H1 (cell line): ENCODE measurements at places on chromosomes 2 and 18.

DNA sequence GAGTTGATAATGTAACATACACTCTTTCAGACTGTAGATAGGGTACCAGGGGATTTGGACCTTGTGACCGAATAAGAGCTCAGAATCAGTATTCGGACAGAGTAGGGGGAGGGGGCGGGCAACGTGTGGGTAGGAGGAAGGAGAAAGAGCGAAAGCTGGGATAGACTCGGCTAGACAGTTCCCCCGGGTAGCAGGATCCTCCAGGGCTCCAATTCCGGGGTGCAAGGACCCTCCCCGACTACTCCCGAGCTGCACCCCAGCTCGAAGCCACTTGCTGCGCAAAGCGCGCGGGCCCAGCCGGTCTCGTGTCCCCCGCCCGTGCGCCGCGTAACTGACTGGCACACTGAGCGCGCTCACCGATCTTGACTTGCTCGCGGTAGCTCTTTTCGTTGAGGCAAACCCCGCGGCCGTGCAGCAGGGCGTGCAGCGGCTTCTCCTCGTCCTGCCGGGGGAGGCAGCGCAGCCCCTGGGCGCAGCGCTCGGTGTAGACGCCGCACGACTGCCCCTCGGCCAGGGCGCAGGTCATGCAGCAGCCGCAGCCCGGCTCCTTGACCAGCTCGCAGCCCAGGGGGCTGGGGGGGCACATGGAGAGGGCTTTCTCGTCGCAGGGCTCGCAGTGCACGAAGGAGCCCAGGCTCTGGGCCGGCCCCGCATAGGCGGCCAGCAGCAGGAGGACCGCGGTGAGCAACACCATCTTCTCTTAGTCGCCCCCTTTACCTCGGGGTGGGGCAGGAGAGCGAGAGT lies 1.1 kb downstream of the IGFBP5 start:
- H3K4me3 ChIP-seq: peak overlapping the region; percentile 71
- H3K27ac ChIP-seq: no peak overlapping the region
- no peak for DNase-seq
- H3K36me3 ChIP-seq: no peaks in the 10 kb centered on the region
- peaks cover 9% of the 10 kb centered on the region for H3K4me1 ChIP-seq

DNA sequence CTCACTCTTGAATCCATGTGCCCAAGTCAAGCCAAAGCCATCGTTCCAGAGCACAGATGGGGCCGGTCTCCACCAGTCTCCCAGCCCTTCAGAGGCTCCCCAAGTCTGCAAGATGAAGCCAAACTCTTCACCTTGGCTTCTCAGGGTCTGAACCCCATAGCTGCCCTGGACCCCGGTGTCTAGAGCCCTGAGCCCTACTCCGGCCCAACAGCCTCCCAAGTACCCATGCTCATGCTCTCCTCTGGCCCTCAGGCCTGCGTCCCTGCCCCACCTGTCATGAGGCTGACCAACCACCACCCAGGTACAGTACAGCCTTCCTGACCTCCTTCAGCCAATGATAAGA lies 46.0 kb downstream of the ZNF516 start:
- no peak overlapping the region for H3K27ac ChIP-seq
- DNase-seq: no peak
- peaks cover 8% of the 10 kb centered on the region for H3K4me1 ChIP-seq
- no peaks in the 10 kb centered on the region for H3K36me3 ChIP-seq

- H3K4me1 ChIP-seq: peaks cover 10% of the 10 kb centered on the region
Observed at GRCh38 chr18:77255426-77256105, 5.9 kb downstream of the GALR1 start.

GRCh38 chr18:5759194-5759593 lies 136.1 kb downstream of the TMEM200C start:
- H3K27me3 ChIP-seq: no peaks in the 10 kb centered on the region
- no peak for DNase-seq
- peaks cover 1% of the 10 kb centered on the region; the same call in 1 of the 2 replicates for H3K4me1 ChIP-seq
- H3K36me3 ChIP-seq: no peaks in the 10 kb centered on the region

DNA sequence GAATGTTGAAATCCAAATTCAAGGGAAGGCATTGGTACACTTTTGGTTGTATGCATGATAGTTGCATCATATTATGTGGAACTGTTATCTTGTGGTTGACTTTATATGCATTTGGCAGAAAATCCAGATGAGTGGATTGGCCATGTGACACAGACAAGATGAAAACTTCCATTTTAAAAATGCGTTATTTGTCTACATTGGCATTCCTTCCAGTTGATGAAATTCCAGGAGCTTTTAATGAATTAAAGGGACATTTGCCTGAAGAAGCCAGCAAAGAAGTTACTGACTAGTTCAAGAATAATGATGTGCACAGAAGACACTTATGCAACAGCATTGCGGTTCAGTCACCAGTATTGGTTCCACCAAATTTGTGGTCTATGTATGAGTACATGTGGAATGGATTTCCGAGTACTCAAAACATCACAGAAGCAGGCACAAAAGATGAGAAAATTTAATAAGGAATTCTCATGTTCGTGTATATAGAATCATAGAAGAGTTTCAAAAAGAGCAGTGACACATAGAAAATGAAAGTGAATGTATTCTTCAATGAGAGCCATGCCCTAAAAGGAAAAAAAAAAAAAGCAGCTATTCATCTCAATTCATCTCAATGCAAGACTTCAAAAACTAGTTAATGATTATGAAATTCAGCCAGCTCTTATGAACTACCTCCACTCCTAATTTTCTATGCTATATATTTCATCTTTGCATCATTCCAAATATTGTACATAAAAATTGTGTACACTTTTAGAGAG lies 232.1 kb downstream of the RBM43 start:
- DNase-seq: no peak
- H3K4me3 ChIP-seq: no peak overlapping the region
- H3K27ac ChIP-seq: no peak overlapping the region
- no peaks in the 10 kb centered on the region for H3K4me1 ChIP-seq

GRCh38 chr2:238872628-238873380 lies 24.9 kb downstream of the TWIST2 start:
- H3K4me3 ChIP-seq: no peak overlapping the region
- H3K27ac ChIP-seq: no peak overlapping the region
- no peaks in the 10 kb centered on the region for H3K4me1 ChIP-seq
- no peak for DNase-seq
- H3K36me3 ChIP-seq: no peaks in the 10 kb centered on the region

DNA sequence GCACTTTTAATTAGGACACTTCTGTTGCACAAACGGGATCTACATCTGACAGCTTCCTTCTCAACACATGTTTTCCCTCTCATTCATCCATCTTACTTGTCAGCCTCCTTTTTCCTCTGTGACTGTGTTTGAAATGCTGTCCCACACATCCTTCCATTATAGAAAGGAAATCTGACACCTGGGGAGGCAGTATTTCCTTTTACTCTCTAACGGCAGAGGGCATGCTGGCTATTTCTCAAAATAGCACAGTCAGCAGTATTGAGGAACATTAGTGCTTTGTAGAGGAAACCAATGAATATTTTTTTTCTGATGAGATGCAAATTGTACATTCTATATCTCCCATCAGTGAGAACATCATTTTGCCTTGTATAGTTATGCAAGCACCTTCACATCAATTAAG lies 668.7 kb downstream of the SLC4A3 start:
- no peaks in the 10 kb centered on the region for H3K4me1 ChIP-seq
- H3K4me3 ChIP-seq: no peak overlapping the region
- H3K27ac ChIP-seq: no peak overlapping the region

GRCh38 chr2:131104487-131105155 lies 515 bp upstream of the PLEKHB2 start:
- DNase-seq: no peak
- peak overlapping the region; percentile 58 for H3K4me3 ChIP-seq
- H3K27ac ChIP-seq: no peak overlapping the region
- H3K4me1 ChIP-seq: peaks cover 11% of the 10 kb centered on the region; the same call in 1 of the 2 replicates
- H3K27me3 ChIP-seq: no peaks in the 10 kb centered on the region
- H3K36me3 ChIP-seq: peaks cover 3% of the 10 kb centered on the region; the same call in 1 of the 2 replicates

DNA sequence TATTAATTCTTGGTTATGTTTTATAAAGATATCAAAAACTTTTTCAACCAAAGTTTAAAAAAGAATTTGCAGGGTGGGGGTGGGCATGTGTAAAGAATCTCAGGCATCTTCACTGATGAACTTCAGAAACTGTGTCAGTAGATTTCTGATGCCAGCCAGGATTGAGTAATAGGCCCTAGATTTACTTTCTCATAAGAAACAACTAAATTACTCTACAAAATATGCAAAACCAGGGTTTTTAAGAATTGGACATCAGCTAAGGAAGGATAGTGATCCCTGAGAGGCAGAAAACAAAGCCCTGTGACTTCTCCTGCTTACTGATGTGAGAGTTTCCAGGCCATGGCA lies 11.9 kb upstream of the IL1R1 start:
- H3K4me1 ChIP-seq: no peaks in the 10 kb centered on the region
- DNase-seq: no peak
- H3K27ac ChIP-seq: no peak overlapping the region
- no peaks in the 10 kb centered on the region for H3K36me3 ChIP-seq
- no peak overlapping the region for H3K4me3 ChIP-seq

- DNase-seq: no peak
- H3K36me3 ChIP-seq: no peaks in the 10 kb centered on the region
- no peaks in the 10 kb centered on the region for H3K4me1 ChIP-seq
- H3K27ac ChIP-seq: no peak overlapping the region
- H3K4me3 ChIP-seq: no peak overlapping the region
- H3K27me3 ChIP-seq: no peaks in the 10 kb centered on the region; the same call in 1 of the 2 replicates
Observed at GRCh38 chr2:83899271-83899670, 559.8 kb downstream of the SUCLG1 start.

DNA sequence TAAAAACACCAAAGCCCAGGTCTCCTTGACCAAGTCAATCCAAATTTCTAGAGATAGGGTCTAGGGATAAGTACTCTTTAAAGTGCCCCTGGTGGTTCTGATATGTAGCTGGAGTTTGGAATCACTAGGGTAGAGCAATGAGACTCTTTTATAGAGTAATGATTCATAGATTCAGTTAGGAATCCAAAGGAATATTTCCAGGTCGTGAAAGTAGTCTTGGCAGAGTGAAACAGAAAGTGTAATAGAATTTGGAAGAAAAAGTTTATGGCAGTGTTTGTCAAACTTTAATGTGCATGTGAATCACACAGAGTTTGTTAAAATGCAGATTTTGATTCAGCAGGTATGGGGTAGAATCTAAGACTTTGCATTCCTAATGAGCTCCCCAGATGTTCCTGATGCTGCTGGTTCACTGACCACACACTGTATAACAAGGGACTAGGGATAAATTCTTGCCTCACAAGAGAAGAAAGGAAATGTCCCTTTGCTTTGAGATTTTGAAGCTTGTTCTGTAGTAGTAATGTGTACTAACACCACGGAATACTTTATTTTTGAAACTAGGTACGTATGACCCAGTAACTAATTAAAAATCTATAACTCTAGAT lies 1.8 kb downstream of the UPP2 start:
- H3K4me1 ChIP-seq: no peaks in the 10 kb centered on the region
- H3K4me3 ChIP-seq: no peak overlapping the region
- no peak overlapping the region for H3K27ac ChIP-seq
- no peaks in the 10 kb centered on the region for H3K27me3 ChIP-seq
- DNase-seq: no peak

GRCh38 chr2:217216982-217217381 lies 357.1 kb upstream of the TNP1 start:
- no peak overlapping the region for H3K27ac ChIP-seq
- DNase-seq: no peak
- no peaks in the 10 kb centered on the region for H3K36me3 ChIP-seq
- H3K4me1 ChIP-seq: no peaks in the 10 kb centered on the region
- H3K4me3 ChIP-seq: no peak overlapping the region

- H3K27me3 ChIP-seq: no peaks in the 10 kb centered on the region
- no peaks in the 10 kb centered on the region for H3K4me1 ChIP-seq
- no peak for DNase-seq
- no peak overlapping the region for H3K27ac ChIP-seq
- H3K4me3 ChIP-seq: no peak overlapping the region
Observed at GRCh38 chr18:29063346-29063745, 886.4 kb upstream of the CDH2 start.

DNA sequence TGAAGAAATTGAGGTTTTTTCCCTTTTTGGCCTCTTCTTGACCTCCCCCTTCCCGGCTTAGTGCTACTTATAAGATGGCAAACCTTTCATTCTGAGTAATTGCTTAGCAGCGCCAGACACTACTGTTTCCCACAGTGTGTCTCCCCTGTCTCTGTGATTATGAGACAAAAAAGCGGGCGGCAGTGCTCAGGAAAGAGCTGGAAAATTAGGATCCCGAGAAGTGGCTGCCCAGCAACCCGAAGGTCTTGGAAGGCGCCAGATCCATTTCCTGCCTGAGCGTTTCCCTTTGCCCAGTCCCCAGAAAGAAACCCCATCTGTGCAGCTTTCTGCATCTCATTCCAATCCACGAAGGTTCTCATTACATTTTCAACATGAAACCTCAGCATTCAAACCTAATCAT lies 191.9 kb upstream of the APCDD1 start:
- no peaks in the 10 kb centered on the region for H3K27me3 ChIP-seq
- H3K4me1 ChIP-seq: no peaks in the 10 kb centered on the region
- DNase-seq: no peak
- no peak overlapping the region for H3K4me3 ChIP-seq
- H3K36me3 ChIP-seq: no peaks in the 10 kb centered on the region

DNA sequence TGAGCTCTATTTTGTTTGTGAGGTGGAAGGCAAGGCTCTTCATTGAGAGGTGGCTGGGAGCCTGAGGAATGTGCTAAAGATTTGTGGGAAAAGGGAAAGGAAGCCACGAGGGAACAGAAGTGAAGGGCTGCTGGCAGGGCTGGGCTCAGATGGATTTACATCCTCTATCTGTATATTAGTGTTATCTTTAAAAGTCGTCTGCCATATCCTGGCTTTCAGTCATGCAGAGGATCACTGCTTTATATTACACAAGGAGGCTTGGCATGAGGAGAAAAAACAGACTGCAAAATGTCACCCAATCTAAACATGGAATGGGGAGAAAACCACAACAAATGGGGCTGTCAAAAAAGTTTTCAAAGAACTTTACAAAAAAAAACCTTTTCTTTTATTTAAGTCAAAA lies 434.4 kb downstream of the HRH4 start:
- no peak overlapping the region for H3K4me3 ChIP-seq
- DNase-seq: no peak
- H3K27ac ChIP-seq: no peak overlapping the region
- H3K4me1 ChIP-seq: no peaks in the 10 kb centered on the region

DNA sequence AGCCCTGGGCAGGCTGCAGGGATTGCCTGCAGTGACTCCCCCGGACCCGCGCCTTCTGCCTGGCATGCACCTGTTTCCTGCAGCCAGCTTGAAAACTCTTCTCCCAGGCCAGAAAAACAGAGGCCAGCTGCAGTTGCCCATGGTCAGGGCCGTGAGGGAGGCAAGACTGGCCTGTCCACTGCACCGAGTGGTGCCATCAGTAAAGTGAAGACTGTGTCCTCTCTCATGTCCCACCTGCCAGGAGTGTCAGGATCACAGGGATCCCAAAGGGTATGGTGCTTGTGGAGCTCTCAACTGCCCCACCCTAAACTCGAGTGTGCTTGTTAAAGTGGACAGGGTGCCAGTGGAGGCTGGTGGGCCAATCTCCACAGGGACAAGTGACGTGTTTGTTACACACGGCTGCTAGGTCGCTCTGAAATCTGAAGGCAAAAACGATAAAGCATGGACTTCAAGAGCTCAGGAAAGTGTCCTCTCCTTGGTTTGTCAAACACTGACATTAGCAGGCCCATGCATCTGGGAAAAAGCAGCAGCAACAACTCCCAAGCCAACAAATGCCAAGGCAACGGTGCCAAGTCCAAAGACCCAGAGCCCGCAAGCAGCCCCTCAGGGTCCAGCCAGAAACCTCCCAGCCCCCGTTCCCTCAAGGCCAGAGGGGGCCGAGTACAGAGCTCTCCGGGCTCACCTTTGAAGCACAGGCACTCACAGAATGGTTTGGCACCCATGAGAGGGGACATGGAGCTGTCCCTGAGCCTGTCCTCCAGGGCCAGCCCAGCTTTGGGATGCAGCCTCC lies 213.2 kb downstream of the HDAC4 start:
- no peak overlapping the region for H3K4me3 ChIP-seq
- no peak for DNase-seq
- peaks cover 4% of the 10 kb centered on the region for H3K36me3 ChIP-seq
- no peak overlapping the region for H3K27ac ChIP-seq
